ENCODE measurements at places on chromosomes 2 and 18.

GRCh38 chr18:61731178-61731577 lies 161.6 kb downstream of the RNF152 start:
- no peak for DNase-seq

DNA sequence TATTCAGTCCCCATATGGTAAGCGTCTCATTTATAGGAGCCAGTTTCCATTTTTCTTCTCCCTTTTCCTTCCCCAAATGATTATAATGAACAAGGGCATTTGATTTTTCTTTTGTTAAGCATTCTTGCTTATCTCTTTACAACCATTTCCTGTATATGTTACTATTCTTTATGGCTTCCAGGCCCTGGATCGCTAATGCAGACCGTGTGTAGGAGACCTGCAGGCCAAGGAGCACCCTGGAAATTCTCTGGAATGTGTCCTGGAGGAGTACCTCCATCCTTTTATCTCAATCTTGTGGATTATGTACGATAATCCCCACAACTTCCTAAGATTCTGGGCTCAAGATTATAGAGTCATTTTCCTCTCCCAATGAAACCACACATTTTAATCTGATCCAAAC lies 439.6 kb upstream of the MMADHC start:
- DNase-seq: no peak

GRCh38 chr18:10164271-10165071 lies 250.7 kb downstream of the VAPA start:
- DNase-seq: peak; percentile 8

GRCh38 chr2:162072181-162072702 lies 1.8 kb downstream of the DPP4 start:
- no peak for DNase-seq

GRCh38 chr2:98333922-98334321 lies 12.3 kb upstream of the CNGA3 start:
- DNase-seq: no peak
